GM12891 (cell line): ENCODE measurements at places on chromosomes 5 and 9.

DNA sequence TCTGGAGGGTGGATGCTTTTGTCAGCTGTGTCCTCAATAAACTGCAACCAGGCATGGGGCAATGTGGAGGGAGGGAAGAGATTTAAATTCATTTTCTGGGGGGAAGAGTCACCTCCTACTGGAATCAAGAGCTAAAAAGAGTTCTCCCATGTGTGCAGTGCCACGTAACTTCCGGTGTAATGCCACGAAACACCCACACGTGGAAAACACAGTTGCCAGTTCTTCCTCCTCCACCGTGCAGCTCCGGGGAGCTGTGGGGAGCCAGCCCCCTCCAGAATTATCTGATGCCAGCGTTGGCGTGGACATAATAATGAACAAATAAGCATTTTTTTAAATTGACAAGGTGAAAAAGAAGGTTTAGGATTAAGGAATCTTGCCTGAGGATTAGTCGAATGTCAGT is 32.1 kb upstream of the MED10 start:
- no peak for DNase-seq

DNA sequence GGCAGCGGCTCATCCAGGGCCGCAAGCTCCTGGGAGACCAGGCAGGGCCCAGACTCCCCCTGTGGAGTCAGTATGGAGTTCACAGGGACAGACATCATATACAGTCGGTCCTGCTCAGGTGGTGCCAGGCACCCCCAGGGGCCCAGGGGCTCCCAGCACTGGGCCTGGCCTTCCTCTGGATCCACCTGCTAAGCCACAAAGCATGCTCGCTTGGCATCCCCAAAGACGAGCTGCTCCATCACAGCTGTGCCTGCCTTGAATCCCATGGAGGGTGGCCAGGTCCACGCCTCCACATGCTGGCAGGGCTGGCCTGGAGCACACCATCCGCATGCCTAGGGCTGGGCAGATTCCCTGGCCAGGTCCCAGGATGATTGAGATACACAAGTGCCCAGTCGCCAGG is 4.6 kb downstream of the BICD2 start:
- no peak for DNase-seq

DNA sequence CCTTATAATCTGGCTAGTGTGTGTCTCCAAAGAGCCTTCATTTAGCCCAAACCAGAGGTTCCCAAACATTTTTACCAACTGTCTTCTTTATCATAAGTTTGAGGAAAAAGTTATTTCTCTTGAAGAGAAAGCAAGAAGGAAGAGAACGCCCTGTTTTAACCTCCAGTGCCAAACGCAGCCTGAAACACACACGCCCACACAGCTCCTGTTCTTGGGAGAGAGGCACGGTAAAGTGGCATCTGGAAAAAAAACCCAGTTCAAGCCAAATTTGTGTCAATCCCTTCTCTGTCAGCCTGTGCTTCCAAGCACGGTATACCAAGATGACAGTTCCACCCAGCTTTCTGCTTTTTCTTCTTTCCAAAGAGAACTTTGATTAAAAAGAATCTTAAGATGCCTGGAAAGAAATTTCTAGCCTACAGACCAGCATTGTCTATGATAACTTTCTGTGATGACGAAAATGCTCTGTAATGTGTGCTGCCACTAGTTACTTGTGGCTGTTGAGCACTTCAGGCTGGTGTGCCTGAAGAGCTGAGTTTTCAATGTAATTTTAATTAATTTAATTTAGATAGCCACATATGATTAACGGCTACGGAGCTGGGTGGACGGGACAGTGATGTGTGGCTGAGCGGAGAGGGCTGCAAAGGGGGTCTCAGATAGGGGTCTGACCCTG is 62.3 kb downstream of the ACER2 start:
- no peak for DNase-seq

DNA sequence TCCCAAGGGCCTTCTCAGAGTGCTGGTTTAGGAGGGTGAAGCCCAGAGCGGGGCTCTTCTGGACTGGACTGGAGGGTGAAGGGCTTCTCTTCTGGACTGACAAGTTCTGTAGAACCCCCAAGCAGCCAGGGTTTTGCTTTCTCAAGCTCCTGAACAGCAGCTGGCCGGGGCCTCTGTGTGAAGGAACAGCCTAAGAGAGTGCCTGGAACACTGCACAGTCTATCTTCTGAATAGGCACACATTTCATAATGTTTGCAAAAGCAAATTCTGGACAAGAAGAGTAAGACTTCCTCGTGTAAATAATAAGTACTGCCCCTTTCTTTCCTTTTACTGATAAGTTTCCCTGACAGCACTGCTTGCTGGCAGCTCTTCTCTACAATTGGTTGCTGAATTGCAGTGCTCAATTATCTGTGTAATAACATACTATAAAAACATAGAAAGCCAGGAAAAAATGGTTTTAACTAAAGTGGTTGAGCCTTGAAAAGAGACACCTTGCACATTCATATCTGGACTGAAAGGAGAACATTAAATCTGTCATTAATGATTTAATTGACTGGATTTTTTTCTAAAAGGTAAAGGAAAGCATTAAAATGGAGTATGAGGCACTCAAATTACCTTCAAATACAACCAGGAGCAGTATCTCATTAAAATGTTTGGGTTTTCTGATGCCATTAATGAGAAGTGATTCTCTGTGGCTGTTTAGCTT is 20.5 kb downstream of the MAST4 start:
- DNase-seq: no peak

DNA sequence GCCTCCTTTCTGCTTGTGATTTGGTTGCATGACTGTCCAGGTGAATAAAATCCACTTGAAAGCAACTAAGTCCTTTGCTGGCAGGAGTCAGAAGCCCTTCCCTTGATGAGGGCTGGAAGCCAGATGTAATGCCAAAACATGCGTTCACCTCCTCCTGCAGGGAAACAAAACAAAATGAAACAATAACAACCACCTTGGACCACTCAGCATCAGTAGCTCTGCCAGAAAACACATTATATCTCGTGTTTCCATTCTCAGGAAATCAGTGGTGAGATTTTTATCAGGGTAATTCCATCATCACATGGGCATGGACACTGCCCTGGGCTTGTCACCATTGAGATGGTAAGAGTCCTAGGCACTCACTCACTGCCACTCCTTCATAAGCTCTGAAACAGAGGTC is 350.3 kb upstream of the ACTBL2 start:
- no peak for DNase-seq

GRCh38 chr9:98219364-98219716 is 26.9 kb upstream of the CORO2A start:
- DNase-seq: no peak

DNA sequence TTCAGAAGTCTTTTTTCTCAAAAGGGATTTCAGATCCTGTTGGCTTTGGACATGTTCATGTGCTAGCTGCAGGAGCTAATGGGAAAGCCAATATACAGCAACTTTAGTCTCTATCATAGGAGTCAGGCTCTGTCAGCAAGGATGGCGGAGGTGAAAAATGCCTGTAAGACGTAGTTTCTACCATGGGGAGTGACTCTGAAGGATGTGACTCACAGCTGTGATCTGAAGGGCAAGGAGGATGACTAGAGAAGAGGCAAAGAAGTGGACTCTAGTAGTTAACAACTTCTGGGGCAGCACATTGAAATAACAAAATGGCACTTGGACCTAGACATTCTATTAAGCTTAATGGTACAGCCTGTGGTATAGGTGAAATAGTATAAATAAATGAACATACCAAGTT is 3.1 kb upstream of the NDUFS4 start:
- DNase-seq: no peak

DNA sequence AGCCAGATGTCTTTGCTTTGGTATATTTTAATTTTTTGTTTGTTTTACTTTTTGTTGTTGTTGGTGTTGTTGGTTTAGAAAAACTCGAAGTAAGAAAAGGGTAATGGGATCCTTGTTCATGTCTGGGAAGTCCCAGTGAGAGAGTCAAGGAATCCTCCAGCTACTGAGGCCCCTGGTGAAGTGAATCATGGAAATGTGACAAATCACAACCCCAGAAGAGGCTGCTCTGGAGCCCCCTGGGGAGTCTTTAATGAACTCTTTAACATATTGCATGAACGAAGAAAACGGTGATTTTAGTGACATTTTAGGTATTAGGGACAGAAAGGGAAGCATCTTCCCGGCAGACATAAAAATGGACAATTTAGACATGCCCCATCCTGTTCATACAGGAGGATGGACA is 41.3 kb downstream of the TMEM174 start:
- DNase-seq: no peak
